Activated naive CD4-positive, alpha-beta T cell treated with anti-CD3 and anti-CD28 coated beads, Interleukin-2, amount 10 ng/mL, durations not matched to agents 7 days and 5 days (primary cell): ENCODE measurements at places on chromosomes 6 and 20.

DNA sequence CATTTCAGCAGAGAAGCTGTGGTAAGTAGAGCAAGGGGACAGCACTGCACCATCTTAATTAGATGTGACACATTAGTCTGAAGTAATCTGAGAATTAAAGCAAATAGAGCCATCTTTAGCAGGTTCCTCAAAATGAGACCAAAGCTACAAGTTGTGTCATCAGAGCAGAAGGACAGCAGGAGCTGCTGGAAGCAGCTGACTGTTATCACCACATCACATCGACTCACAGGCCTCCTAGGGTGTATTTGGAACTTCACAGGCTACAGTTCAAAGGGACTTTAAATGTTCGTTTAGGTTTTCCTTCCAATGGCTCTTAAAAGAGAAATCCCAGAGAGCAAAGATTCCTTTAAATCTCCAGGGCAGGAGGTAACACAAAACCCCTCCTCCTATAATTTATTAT, 69.5 kb downstream of the LCA5 start:
- no peak for DNase-seq

- no peak for DNase-seq
Observed at GRCh38 chr20:17395729-17396128, 135.4 kb downstream of the BFSP1 start.

- no peak for DNase-seq
Observed at GRCh38 chr20:9412309-9412708, 102.1 kb upstream of the LAMP5 start.

GRCh38 chr6:119296036-119297035, 53.2 kb downstream of the MAN1A1 start:
- no peak for DNase-seq

DNA sequence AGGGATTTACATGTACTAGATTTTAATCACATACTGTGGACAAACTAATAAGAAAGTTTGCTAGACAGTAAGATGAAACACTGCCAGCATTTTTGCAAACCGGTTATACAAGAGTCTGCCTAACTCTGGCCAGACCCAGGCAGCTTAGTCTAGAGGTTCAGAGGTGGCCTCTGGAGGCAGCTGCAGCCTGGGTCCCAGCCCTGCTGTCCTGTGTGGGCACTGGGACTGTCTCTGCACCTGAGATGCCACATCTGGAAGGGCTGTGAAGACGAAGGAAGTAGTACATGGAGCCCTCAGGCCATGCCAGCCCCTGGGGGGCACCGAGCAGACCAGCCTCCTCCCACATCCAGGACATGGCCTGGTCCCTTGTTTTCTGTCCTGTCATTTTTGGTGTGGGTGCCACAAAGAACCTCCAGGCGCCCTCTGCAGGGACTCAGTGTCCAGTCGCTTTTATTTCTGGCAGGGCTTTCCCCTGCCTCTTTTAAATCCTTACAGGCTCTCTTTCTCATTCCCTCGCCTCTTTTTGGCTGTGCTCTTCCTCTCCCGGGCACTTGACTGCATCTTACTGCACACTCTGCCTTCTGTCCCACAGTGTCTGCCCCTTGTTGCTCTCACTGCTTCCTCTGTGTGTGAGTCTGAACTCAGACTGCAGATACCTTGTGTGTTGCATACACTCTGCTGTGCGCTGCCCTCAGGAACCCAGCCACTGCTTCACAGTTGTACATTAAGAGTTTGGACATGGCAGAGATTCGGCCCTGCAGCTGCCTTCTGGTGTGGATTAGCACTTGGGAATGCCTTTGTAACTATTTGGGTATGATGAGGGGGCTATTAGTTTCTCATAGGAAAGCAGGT, 216.7 kb downstream of the ZDHHC14 start:
- DNase-seq: peak; percentile 65

DNA sequence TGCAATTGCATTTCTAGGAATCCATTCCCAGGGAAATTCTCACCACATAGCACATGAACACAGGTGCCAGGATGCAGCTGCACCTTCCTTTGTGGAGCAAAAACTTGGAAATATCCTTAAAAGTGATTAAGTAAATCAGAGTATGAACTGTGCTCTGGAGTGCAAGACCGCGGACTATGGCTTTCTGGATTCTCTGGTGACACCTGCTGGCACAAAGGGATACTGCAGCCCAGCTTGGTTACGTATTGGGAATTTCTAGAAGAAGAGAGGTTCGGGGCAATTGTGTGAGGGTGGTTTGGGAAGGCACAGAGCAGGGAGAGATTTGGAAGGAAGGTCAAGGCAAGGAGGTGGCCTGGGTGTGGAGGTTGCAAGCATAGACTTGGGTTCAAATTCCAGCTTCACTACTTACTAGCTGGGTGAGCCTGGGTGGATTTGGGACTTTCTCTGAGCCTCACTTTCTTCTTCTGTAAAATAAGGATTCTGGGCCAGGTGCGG, 15.9 kb upstream of the PEDS1 start:
- peak; percentile 89 for DNase-seq

GRCh38 chr20:21074605-21075336, 31.4 kb downstream of the LINC00237 start:
- DNase-seq: no peak

GRCh38 chr6:3297006-3297405, 38.3 kb downstream of the PSMG4 start:
- DNase-seq: no peak

- DNase-seq: no peak
Observed at GRCh38 chr6:145015739-145016558, 719.4 kb downstream of the EPM2A start.

GRCh38 chr6:22079783-22080182, 217.1 kb downstream of the PRL start:
- no peak for DNase-seq

DNA sequence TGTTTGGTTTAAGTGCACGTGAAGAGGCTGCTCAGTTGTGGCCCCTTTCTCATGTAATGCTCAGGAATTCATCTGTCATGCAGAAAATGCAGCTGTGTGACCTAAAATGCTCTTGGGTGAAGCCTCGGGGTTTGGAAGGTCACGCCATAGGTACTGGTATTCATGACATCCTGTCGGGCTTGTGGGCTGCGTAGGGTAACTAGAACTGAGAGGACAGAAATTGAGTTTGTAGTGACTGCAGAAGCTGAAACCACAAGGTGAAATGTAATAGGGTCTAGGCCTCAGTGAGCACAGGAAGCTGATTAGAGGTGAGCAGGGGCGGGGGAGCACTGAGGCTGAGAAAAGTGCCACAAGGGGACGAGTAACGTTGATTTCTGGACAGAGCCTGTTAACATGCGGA, 128.8 kb downstream of the SOBP start:
- peak; percentile 72 for DNase-seq

DNA sequence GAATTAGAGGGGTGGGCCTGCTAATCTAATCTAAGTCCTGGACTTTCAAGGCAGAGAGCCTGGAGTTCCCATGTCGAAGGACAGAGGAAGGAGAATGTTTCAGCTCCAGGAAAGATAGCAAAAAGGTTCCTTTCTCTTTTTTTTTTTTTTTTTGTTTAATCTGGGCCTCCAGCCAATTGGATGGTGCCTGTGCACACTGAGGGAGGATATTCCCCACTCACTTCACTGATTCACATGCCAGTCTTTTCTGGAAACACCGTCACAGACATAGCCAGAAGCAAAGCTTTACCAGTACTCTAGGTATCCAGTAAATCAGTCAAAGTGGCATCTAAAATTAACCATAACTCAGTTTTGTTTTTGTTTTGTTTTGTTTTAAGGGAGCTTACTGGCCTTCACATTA, 721.1 kb downstream of the TENT5A start:
- no peak for DNase-seq

DNA sequence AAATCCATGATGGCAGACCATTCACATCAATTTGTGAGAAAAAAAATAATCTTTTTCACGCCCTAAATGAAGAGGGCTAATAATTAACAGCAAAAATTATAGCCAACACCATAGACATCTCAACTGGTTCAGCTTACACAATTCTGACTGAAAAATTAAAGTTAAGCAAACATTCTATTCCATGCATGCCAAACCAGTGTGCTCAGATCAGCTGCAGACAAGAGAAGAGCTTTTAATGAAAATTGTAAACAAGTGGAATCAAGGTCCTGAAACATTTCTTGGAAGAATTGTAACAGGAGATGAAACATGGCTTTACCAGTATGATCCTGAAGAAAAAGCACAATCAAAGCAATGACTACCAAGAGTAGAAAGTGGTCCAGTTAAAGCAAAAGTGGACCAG, 710.4 kb downstream of the EPHA7 start:
- no peak for DNase-seq

GRCh38 chr6:147040121-147040910, 163.9 kb upstream of the STXBP5 start:
- no peak for DNase-seq

DNA sequence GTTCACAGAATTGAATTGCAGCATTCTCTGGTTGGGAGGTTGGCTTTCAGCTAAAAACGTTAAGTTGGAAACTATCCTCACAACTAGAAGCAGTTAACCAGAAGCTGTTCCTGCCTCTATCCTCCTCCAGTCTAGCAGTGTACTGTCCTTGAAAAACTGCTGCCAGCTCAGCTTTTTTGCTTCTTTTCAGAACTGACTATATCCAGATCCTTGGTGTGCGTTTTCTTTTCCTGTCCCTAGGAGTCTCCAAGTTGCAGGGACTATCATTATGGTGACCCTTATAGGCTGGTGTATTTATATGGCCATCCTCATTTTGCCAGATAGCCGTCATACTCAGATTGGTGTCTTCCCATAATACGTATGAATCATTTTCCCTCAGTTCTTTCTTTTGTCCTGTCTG, 5.5 kb downstream of the ITCH start:
- no peak for DNase-seq

- no peak for DNase-seq
Observed at GRCh38 chr6:24822696-24823095, 24.0 kb upstream of the ARMH2 start.

- no peak for DNase-seq
Observed at GRCh38 chr6:55937951-55938690, 62.7 kb upstream of the BMP5 start.

- DNase-seq: no peak
Observed at GRCh38 chr6:23176883-23177282, 607.5 kb downstream of the HDGFL1 start.

GRCh38 chr6:157376241-157376640, 4.7 kb upstream of the ZDHHC14 start:
- no peak for DNase-seq

DNA sequence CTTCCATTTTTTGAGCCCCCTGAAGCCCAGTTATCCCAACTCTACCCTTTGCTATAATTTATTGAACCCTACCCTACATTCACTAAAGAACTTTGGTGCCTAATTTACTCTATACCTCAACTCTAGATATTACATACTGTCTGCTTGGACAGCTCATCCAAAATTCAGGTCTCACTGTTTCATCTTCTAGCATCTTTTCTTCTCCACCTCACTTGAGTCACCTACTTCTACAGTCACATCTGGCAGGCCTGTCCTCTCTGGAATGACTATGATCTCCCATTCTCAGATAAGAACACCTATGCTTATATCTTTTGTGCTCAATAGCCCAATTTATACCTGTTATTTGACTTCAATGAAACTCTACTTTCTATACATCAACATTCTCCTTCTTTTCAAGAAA, 58.0 kb downstream of the SHPRH start:
- no peak for DNase-seq

- DNase-seq: no peak
Observed at GRCh38 chr6:110813338-110814101, 1.7 kb downstream of the CDK19 start.

DNA sequence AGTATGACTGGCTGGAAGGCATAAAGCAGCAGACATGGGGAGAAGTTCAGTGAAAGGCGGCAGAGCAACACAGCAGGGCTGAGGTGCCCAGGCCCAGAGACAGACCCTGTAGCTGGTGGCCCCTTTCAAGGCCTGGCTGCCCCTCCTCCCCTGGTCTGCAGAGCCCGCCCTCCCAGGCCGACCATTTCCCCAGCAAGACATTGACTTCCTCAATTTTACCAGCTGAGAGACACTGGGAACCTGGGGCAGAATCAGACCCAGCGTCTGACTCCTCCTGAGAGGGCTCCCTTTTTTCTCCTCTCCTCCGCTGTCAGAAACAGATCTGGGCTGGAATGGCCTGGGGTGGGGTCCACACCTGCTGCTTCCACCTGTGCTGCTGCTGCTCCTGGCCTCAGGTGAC, at the start of gene TREML4:
TREML4 (plus strand) TSS at position 254 of the 400 bp plus-strand sequence; CDS start at position 333, 79 bp downstream.
- DNase-seq: no peak

DNA sequence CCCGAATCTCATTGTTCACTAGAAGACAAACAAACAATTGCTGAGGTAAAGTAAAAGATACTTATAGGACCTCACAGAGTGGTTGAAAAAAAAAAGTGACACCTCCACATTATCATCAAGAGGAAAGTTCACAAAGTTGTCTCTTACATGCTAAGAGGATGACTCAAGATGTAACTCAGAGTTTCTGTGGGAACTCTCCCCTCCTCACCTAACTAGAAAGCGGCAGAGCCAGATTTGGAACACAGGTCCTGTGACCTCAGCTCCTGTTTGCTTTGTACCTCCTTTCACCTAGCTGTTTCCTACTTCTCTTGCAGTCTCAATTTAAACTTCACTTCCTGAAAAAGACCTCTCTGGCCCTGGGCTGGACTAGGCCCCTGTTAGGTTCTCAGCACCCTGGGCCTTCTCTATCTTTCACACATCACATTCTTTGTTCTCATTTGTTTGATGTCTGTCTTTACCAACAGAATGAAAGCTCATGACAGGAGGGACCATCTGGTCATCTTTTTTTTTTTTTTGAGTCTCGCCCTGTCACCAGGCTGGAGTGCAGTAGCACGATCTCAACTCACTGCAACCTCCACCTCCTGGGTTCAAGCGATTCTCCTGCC, 60.8 kb downstream of the CD24 start:
- no peak for DNase-seq

DNA sequence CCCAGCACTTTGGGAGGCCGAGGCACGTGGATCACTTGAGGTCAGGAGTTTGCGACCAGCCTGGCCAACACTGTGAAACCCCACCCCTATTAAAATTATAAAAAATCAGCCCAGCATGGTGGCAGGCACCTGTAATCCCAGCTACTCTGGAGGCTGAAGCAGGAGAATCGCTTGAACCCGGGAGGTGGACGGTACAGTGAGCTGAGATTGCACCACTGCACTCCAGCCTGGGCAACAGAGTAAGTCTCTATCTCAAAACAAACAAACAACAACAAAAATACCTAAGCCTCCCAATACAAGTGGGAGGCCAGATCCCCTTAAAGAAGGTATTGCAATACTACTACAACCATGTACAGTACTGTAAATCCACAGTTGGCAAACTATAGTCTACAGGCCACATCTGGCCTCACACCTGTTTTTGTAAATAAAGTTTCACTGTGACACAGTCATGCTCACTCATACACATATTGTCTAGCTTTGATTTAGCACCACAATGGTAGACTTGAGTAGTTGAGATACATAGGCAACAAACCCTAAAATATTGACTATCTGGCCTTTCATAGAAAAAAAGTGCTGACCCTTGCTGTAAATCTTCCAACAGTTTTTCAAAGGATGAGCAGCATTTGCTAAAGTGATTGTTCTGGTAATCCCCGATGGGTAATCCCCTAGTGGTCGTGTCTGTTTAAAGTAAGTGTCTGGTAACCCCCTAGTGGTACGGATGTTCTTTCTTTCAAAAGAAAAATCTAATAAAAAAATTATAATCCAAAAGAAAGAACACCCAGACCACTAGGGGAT, 202.0 kb downstream of the RNGTT start:
- DNase-seq: no peak

GRCh38 chr6:150183966-150184365, 41.1 kb downstream of the PPP1R14C start:
- no peak for DNase-seq
